ENCODE measurements at places on chromosomes 1 and 21.

- peak; percentile 32 for DNase-seq
These were observed at the start of gene EVA1B for GRCh38 chr1:36323636-36324352. EVA1B (minus strand) TSS chr1:36323645; CDS start chr1:36323037, 608 bp downstream.

DNA sequence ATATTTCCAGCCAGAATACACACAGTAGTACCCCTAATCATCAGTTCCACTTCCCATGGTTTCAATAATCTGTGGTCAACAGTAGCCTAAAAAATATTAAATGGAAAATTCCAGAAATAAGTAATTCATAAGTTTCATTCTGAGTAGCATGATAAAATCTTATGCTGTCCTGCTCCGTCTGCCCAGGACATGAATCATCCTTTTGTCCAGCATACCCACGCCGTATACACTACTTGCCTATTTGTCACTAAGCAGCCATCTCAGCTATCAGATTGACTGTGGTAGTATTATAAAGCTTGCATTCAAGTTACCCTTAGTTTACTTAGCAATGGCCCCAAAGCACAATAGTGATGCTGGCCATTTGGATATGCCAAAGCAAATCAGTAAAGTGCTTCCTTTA, 118.7 kb downstream of the SLC5A9 start:
- DNase-seq: no peak

GRCh38 chr1:181493166-181493565, 9.8 kb downstream of the CACNA1E start:
- no peak for DNase-seq

DNA sequence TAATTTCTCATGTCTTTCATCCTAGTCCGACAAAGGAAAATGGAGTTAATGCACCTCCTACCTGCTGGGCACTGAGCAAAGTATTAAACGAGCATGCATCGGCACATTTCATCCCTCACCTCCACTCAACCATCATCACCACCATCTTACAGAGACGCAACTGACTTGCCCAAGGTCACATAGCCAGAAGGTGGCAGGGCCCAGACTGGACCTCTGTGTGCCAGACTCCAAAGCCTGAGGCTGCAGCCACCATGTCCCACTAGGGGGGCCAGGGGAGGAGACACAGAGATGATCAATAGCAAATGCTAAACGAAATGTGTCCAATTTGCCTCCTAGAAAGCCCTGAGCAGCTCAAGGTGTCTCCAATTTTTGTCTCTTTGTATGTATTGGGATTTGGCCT, 163.7 kb upstream of the EDN2 start:
- DNase-seq: no peak

DNA sequence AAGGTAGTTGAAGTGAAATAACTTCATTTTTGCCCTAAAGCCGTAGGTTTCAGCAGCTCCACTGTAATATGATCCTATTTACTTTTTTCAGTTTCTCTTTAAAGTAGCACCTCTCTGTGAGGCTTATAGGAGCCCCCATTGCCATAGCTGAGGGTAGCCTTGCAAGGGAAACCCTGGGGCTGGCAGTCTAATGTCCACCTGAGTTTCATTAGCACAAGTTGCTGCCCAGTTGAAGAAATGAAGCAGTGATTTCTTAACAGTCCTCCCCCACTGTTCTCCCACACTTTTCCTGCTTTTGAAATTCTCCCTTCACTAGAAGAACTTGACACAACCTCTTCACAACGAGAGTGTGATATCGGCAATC, 1.5 kb downstream of the HMCN1 start:
- DNase-seq: no peak

GRCh38 chr1:213622365-213623063, 365.3 kb upstream of the PROX1 start:
- no peak for DNase-seq

DNA sequence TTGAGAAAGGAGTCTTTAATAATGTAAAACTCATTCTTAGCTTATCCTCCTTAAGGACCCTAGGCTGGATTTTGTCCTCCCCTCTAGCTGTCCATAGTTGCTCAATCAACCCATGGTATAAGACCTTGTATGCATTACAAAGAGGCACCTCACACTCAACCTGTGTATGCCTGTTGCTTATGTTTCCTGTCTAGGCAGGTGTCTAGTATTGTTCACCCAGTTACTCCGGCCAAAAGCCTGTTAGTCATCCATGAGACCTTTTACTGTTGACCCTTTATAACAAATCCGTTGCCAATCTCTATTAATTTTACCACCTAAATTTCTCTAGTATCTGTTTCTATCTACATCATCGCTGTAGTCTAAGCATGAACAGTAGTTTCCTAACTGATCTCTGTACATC, 3.7 kb downstream of the LYPLAL1 start:
- DNase-seq: no peak

- no peak for DNase-seq
These were observed 214.6 kb upstream of the NFIA start for GRCh38 chr1:60867782-60868181.

DNA sequence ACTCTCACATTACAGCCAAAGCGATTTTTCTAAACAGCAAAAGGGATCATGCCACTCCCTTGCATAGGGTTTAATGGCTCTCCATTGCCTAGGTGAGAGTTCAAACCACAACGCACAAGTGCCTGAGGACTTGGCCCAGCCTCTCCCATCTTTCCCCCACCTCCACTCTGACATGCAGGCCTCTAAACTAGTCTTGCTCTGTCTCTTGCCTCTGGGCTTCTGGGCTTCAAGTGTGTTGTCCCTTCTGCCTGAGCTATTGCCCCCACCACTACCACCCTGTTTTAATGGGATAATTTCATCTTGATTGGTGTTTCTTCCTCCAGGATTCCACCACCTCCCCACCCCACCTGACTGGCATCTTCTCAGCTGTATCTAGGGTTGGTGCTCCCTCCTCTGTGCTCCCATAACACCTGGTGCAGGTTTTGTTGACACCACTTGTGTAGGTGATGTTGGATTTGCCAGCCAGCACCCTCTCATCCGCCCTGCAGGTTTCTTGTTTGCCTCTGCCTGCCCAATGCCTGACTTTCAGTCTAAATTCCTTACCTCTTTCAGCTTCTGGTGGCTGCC, 2.7 kb upstream of the ZBTB21 start:
- DNase-seq: no peak
